ENCODE measurements at places on chromosomes 7 and 10.

- DNase-seq, result no peak
Measured at GRCh38 chr10:31536302-31536701, 217.3 kb downstream of the ZEB1 start.

GRCh38 chr7:29970158-29970557, 19.4 kb downstream of the SCRN1 start:
- DNase-seq, result no peak

GRCh38 chr7:142868986-142869415, 14.1 kb downstream of the EPHB6 start:
- DNase-seq, result no peak

DNA sequence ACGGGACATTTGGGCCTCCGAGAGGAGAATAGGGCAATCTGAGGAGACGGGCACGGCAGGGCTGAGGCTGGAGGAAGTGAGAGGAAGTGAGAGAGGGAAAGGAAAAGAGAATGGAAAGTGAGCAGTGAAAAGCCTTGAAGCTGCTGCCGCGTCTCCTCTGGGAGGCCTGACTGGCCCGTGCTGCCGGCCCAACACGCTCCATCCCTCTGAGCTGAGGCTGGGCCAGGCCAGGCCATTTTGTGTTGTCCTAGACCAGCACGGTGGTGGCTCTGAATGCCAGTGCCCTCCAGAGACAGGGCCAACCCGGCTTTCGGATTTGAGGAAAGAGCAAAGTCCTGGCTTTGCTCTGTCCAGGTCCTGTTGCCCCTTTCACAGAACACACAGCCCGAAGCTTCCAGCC, 361.1 kb upstream of the SHH start:
- no peak for DNase-seq

DNA sequence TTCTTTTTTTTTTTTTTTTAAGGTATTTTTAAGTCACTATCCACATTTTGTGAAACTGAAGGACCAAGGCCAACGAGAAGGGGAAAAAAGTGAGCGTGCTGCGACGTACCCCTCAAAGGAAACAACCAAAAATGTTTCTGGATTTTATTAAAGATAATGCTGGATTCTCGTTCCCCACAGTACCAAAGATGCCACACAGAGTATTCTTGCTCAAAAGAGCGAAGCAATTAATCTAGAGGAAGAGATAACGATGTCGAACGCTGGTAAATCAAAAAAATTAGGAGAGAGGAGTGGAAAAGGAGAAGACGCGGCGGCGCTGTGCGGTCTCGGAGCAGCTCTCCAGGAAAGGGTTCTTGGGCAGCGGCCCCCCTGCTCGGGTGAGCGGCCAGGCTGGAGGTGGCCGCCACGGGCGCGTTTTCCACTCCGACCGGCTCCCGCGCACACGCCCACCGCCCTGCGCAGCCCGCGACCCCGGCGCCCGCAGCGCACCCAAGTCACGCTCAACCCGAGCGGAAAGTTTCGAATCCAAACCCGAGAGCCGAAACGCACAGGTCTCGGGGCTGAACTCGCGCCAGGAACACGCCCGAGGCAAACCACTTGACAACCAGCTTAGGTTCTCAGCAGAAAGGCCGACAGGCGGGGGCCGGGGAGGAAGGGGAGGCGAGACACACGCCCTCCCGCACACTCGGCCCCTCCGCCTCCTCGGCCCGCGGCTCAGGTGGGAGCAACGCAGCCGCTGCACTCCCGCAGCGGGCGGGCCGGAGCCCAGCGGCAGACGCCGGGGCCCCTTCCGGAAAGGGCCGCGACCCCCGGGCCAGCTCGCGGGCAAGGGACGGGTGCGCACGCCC, 989 bp downstream of the SRPK2 start:
- peak; percentile 24 for DNase-seq

DNA sequence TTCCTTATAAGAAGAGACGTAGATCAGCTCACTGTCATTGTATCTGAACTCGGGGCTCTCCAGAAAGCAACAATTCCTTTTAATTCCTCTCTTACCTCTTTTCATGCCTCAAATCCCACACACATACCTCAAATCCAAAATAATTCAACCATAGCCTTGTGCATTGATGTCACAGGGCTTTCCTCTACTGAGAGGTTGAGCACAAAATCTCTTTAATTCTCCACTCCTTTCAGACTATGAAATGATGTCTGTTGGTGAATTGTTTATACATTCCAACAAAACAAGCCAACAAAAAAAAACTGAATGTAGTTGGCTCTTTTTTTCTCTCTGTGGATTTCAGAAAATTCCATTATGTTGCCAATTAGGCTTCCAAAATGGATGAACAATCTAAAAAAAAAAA, 53.2 kb downstream of the BPGM start:
- no peak for DNase-seq

- no peak for DNase-seq
Measured at GRCh38 chr7:99782012-99782953, 1.7 kb downstream of the CYP3A4 start.

DNA sequence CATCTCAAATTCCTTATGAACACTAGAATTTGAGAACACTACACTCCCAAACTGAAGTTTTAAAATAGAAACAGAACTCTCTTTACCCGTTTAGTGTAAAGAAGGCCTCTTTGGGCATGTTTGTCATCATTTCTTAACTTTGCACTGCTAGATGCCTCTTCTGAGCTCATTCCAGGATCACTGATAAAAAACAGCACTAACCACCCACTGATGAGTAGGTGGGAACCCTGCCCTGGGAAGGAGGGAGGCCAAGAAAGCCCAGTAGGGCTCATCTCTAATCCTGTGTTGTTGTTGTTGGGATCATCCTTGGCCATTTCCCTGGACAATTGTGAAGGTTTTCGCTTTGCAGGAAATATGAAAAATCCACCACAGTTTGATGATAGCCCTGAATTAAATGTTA, 68.2 kb downstream of the CUBN start:
- DNase-seq, result no peak

DNA sequence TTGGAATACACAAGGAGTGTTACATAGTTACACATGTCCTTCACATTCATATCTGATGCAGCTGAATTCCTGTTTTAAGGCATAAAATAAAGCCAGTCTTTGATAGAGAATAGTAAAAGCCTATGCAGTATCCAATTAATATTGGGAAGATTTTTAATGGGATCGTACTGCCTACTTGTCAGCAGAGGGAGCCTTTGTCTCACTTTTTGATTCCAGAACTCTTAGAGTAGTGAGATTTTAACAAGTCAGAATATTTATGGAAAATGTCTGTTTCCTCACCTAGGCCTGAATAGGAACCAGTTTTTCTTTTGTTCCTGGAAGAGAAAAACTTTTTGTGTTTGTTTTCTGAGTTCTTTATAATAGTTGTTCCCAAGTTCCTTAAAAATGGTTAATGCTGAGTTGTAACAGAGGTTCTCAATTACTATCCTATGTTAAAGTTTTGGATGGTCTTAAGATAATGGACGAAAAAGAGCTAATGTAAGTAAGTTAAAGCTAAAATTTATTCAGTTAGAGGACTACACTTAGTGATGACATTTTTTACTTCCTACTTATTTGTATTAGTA, 114.0 kb downstream of the BBS9 start:
- no peak for DNase-seq

DNA sequence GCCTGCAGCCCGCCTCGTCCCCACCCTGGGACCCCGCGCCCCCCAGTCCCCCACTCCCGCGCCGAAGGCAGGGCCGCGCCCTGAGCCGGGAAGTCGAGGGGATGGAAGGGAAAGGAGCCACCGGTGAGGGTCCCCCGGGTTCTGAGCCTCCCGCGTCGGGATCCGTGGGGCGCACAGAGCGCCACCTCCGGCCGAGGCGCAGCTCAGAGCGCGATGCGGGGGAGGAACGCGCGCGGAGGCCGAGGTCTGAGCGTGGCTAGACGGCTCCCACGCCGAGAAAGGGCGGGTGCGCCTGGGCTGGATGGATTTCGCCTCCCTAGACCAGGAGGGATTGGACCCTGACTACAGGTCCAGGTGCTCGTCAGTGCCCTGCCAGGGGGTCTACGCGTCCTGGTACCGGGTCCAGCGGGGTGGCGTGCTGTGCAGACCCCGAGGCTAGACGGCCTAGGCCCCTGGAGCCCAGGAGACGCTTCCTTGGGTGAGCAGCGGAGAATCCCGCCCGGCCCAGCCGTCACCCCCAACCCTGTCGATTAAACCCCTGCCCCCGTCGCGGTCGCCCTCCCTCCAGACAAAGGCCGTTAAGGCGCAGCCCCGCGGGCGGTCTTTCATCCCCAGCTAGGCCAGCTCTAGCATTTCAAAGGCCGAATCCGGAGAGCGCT, 986 bp upstream of the PDGFA start:
- DNase-seq, result no peak

DNA sequence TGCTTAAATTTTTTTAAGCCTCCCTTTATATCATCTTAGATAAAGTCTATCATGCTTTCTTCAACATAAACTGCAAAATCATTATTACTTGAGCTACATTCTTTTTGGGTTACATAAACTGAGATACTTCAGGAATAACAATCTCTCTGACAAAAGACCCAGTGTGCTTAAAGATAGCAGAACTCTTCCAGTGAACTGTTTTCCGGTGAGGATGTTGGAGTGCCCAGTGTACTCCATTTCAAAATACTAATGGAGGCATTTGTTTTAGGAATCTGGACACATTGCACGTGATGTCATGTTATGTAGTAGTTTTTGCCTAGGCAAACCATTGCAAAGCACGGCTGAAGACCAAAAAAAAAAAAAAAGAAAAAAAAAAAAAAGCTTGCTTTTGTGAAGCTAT, 388.2 kb upstream of the CELF2 start:
- DNase-seq, result no peak

DNA sequence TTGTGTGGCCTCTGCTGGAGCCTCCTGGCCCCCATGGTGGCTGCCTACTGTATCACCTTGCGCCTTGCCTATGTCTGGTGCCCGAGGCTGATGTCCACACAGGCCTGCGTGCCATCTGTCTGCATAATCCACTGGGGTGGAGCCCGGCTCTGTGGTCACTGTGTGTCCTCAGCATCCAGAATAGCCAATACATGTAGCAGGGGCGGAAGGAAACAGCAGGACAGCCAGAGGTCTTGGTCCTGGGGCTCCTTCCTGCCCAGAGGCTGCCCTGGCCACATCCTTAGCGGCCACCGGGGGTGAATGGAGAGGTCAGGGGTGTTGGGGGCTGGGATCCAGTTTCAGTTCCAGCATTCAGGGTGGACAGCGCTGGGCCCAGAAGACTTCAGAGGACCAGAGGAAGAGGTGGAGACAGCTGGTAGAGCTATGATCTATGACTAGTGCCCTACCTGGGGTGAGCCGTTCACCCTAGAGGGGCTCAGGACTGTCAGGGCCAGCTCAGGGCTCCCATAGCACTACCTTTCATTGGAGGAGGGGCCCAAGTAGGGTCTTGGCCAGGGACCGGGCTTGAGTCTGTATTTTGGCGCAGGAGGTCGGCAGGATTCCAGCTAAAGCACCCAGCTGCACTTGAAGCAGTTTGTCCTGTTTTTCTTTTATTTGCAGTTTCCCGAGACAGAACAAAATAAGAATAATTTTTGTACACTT, 15.9 kb downstream of the YKT6 start:
- DNase-seq, result no peak

DNA sequence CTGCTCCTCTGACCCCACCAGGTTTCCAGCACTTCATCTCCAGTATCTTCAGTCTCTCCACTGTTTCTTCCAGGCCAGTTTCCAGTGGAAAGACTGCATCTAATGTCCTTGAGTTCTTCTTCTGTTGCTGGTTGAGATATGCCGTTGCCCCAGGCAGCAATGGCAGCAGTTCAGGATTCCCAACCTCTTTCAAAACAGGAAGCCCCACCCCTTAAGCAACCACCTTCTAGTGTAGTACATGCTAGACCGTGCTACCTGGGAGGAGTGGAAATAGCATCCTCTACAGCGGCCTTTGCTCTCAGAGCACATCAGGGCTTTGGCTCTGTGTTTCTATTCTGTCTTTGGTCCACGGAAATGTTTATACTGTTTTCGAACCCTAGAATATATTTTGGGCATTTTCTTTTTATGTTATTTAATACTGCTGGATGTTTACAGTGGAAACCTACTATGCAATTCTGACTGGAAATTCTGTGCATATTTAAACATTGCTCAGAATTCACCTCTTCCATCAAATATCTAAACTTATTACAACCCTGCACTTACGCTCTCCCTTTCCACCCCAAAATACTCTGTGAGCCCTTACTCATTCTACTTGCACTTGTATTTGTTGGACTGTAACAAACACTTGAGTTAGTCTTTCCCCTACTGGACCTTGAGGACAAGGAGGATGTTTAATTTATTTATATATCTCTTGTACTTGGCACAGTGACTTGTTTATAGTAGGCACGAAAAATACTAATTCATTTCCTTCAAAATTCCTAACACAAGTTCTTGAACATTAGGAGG, 8.5 kb upstream of the BPGM start:
- no peak for DNase-seq

DNA sequence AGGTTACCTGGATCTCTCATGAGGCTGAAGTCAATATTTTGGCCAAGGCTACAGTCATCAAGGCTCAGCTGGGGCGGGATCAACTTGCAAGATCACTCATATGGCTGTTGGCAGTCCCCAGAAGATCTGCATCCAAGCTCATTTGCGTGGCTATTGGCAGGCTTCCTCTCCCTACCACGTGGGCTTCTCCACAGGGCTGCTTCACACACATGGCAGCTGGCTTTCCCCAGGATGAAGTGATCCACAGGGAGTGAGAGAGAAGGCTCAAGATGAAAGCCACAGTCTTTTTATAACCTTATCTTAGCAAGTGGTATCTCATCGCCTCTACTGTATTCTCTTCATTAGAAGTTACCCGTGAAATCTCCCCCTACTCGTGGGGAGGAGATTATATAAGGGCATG, 167.4 kb downstream of the TMEM26 start:
- DNase-seq, result no peak

GRCh38 chr7:104820836-104821535, 193.0 kb upstream of the KMT2E start:
- DNase-seq, result no peak

GRCh38 chr10:129854796-129855705, 109.0 kb downstream of the EBF3 start:
- DNase-seq, result no peak

DNA sequence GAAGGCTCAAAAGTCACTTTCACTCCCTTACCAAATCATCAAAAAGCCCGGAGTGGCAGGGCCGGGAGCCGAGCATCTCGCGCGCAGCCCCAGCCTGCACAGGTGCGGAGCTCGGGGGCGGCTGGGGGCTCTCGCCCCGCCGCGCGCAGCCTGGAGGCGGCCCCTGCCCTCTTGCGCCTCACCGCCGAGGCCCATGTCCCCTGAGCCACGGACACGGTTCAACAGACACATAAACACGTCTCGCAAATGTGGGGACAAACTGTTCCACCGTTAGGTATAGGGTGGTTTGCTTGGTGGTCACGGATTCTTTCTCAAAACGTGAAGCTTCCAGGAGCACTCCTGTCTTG, 700 bp downstream of the GSAP start:
- DNase-seq, result no peak

- DNase-seq, result no peak
Measured at GRCh38 chr7:481219-481930, 38.3 kb downstream of the PDGFA start.

- DNase-seq, result no peak
Measured at GRCh38 chr7:152751449-152752141, 8.0 kb upstream of the ACTR3B start.

GRCh38 chr7:138449580-138449979, 10.5 kb upstream of the TRIM24 start:
- DNase-seq, result peak; percentile 3

GRCh38 chr7:27181795-27182275, 3.2 kb downstream of the HOXA11 start:
- DNase-seq, result no peak

GRCh38 chr10:75335983-75336382, 65.6 kb downstream of the ZNF503 start:
- no peak for DNase-seq
